Lung microvascular endothelial cell (primary cell): ENCODE measurements at places on chromosomes 7 and 10. TPM values are rescaled to one million over a fixed set of nuclear protein-coding genes. Genes with fewer than 3 reads are reported as not detected.
A peak's percentile ranks its signal among the peaks of the same experiment; 100 is the strongest.

DNA sequence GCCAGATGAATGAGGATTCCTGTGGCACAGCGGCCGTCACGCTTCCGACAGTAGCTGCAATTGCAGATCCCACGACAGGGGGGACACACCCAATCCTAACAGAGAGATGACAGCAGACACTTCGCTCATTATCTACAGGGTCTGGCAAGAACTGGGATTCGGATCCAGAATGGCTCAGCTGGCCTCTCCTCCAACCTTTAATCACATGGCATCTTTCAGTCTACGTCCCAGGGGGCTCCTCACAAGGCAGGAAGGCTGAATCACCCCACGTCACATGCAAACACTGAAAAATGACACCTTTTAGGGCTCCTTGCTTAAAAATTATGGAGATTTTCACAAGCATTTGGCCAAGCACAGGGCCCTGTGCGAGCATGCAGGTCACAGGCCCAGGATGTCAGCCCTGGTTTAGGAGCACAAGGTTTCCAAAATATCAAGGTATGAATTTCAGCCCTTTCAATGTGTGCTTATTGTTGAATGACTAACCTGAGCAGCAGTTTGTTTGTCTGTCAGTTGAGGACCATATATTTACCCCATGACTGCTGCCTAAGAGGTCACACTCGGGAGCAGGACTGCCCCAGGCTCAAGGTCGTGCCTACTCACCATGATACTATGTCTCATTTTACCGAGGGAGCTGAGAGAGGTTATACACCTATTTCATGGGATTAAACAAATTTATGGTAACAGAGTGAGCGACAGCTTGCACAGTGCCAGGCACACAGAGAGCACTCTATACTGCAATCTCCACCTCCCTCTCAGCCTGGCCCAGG, 42.5 kb downstream of the CDCA7L start:
- DNase-seq, result no peak

- no peak for DNase-seq
These were observed 6.9 kb downstream of the NYAP1 start for GRCh38 chr7:100490483-100491191.

- peak; percentile 13 for DNase-seq
These were observed 29.3 kb downstream of the DYNC2I1 start for GRCh38 chr7:158885624-158886023.

GRCh38 chr10:96395931-96396877, 37.4 kb upstream of the OPALIN start:
- peak; percentile 84 for DNase-seq

DNA sequence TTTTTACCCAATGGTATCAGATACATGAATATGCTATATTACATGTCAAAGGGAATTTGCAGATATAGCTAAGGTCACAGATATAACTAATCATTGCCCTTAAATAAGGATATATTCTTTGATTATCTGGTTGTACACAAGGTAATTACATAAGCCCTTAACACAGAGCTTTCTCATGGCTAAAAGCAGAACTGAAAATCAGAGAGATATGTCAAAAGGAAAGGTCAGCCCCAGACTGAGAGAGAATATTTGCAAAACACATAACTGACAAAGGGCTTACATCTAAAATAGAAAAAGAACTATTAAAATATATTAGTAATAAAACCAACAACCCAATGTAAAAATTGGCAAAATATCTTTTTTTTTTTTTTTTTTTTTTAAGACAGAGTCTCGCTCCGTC, 1029.5 kb upstream of the LRRN3 start:
- DNase-seq, result no peak

Gene SPDYE6
- total RNA-seq, result not detected in 2 replicates

DNA sequence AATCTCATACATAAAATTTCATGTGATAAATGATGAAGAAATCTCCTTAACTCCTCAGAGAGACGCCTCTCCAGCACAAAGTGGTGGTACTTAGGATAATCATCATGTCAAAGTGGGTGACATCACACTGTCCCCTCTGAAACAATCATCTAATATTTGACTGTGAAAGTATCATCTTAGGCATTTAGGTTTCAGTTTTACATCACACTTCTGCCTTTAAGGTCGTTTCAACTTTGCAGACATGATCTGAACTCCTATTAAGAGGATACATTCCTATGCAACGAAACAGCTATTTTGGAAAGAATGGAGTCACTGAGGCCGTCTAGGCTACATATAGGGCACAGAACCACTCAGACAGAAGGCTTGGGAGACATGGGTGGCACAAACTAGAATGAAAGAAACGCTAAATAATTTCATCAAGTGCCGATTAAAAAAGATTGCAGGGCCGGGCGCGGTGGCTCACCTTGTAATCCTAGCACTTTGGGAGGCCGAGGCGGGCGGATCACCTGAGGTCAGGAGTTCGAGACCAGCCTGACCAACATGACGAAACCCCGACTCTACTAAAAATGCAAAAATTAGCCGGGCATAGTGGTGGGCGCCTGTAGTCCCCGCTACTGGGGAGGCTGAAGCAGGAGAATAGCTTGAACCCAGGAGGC, 2.0 kb downstream of the VOPP1 start:
- DNase-seq, result no peak

Gene CPN1
- total RNA-seq, result not detected in 2 replicates

Gene CHST3
- total RNA-seq, result 5.4 and 6.9 TPM in 2 replicates

Gene RAMP3
- 51.2 and 218 TPM in 2 replicates for total RNA-seq

- DNase-seq, result no peak
These were observed 51.2 kb downstream of the PDE1C start for GRCh38 chr7:32018845-32019578.

GRCh38 chr10:84613336-84614021, 285.1 kb downstream of the CCSER2 start:
- peak; percentile 23 for DNase-seq

DNA sequence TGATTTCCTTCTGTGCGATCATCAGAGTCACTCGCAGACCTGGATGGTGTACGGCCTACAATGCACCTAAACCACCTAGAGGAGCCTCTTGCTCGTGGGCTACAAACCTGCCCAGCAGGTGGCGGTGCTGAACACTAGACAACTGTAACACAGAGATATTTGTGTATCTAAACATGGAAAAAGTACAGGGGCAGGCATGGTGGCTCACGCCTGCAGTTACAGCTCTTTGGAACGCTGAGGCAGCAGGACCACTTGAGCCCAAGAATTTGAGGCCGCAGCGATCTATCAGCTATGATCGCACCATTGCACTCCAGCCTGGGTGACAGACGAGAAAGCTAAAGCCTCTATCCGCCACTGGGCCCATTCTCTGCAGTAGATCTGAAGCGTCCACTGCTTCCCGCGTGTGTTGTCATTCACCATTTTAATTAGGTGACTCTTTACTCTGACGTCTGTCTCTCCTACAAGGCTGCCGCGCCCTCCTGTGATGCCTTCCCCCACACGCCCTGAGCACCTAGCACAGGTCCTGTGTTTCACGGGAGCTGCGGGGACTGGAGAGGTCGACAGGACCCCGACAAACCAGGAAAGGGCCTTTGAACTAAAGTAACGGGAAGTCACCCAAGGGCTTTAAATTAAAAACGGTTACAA, 774 bp downstream of the TUBGCP2 start:
- DNase-seq, result peak; percentile 63

- DNase-seq, result no peak
These were observed 23.8 kb downstream of the DNAJB6 start for GRCh38 chr7:157360483-157361025.

DNA sequence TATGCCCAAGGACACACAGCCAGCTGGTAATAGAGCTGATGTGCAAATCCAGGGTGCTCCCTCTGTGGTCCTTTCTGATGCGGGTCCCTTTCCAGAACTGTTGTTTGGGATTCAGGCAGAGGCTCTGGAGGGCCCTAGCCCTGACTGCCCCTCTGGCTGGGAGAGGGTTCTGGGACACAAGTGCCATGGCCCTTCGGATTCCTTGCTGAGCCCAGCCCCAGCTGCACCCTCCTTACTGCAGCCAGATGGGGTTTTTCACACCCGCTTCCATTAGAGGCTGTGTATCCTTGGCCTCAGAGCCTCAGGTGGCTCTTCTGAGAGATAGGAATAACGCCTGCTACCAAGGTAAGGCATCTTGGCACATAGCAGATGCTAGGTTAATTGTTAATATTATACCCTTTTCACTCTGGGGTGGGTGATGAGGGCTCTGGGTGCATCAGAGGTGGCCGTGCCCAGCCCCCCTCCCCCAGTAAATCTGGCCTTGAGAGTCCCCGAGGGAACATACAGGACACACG, 89.8 kb upstream of the LRRC4 start:
- DNase-seq, result no peak

DNA sequence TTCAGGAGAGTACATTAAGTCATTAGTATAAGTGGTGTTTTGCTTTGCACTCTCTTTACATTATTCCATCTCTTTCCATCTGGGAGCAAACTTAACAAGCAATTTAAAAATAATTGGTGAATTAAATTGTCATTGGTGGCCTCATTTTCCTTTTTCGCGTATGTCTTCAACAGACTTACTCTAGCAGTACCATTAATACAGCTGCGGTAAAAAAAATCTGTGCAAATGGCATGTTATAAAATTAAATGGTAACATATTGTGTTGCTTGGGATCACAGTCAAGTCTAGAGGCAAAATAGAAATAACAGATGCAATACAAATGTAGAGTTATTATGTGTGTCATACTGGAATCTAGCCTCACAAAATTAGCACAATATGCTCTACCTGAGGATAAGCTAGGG, 322.4 kb downstream of the PCDH15 start:
- no peak for DNase-seq

GRCh38 chr7:21154614-21155013, 273.3 kb upstream of the SP4 start:
- no peak for DNase-seq

DNA sequence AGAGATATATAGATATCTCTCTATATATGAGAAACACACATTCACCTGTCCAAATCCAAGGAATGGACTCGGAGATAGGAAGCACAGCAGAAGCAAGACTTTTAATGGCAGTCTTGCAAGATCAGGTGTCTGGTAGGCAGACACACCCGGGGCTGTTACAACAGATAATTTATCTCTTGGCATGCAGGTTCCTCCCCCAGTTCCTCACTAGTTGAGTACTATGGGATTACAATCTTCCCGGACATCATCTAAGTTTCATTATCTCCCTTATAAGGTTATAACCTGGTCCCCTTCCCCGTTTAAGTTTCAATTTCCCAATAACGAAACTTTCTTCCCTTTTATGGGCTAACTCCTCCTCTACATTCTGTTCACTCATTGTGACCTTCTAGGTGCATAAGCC, 399.3 kb downstream of the PPP1R3A start:
- DNase-seq, result no peak
